Breast epithelium (tissue), 4 donors: ENCODE measurements at places on chromosomes 2 and 18. TPM values are rescaled to one million over a fixed set of nuclear protein-coding genes. Genes with fewer than 3 reads are reported as not detected.

Gene SPR
- 36.3 TPM for total RNA-seq

Gene ABCG5
- not detected for total RNA-seq

Gene LRATD1
- total RNA-seq: 4.9 TPM

Gene TUBA4B
- not detected for total RNA-seq

DNA sequence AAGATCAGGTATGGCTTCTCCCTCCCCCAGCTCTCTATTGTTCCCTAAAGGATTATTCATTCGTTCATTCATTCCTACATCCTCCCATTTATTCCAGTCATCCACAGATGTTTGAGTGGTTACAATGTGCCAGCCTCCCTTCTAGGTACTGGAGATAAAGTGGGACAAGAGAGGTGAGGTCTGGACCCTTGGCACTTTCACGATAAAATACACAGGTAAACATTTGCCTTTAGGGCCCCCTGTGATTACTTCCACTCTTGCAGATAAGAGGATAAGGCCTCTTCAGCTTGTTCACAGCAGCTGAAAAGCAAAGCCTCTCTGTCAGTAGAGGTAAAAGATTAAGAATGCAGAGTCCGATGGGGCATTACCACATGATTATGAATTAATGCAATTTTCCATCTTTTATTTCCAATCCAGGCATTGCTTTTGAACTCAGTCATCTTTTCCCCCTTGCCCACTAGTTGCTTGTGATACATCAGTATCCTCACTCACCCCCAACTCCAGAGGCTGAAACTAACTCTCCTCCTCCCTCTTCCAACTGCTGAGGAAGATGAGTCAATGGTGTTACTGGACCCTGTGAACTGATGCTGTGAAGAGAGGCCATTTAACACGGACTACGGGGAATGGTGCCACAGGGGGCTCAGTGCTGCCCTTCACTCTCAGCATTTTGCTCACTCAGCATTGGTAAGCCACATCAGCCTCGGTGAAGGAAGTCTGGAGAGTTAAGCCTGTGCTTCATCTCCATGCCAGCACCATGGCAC, 1.1 kb upstream of the DPP4 start:
- DNase-seq: no peak

GRCh38 chr2:229090225-229090624, 180.9 kb downstream of the PID1 start:
- DNase-seq: no peak

DNA sequence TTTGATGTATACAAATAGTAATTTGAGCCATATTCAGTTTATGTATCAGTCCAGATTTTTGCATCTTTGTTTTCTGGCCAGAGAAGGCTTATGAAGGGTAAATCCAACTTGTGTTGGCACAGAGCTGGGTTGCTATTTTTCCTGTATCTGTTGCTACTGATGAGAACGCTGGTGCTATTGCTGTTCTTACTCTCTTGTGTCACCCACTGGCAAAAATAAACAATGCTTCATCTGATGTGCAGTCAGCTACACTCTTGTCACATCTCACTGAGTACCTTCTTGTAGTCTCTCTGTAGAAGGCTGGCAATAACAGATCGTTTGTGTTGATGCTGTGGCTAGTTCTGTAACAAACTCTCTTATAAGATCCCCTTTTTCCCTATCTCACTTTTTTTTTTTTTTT, 323.4 kb downstream of the CDH19 start:
- DNase-seq: no peak

DNA sequence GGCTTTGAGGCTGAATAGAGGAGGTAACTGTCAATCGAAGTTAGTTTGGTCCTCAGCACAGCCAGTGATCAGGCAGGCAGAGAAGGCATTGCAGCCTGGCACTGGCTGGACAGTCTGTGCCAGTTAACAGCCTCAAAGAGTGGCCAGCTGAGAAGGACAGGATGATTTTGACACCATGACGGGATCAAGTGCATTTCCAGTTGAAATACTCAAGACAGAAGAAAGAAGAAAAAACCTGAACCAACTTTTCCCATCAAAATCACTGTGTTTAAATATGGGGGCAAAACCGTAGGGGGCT, 96.7 kb upstream of the ZCCHC2 start:
- no peak for DNase-seq
